ENCODE measurements at places on chromosomes 2 and 18. TPM values are rescaled to one million over a fixed set of nuclear protein-coding genes. Genes with fewer than 3 reads are reported as not detected.
A peak's percentile ranks its signal among the peaks of the same experiment; 100 is the strongest.

DNA sequence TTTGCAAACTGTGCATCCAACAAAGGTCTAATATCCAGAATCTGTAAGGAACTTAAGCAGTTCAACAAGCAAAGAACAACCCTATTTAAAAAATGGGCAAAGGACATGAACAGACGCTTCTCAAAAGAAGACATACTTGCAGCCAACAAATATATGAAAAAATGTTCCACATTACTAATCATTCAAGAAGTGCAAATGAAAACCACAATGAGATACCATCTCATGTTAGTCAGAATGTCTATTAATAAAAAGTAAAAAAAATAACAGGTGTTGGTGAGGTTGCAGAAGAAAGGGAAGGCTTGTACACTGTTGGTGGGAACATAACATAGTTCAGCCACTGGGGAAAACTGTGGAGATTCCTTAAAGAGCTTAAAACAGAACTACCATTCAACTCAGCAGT is 126.2 kb downstream of the NAT8 start:
- no peak for DNase-seq

DNA sequence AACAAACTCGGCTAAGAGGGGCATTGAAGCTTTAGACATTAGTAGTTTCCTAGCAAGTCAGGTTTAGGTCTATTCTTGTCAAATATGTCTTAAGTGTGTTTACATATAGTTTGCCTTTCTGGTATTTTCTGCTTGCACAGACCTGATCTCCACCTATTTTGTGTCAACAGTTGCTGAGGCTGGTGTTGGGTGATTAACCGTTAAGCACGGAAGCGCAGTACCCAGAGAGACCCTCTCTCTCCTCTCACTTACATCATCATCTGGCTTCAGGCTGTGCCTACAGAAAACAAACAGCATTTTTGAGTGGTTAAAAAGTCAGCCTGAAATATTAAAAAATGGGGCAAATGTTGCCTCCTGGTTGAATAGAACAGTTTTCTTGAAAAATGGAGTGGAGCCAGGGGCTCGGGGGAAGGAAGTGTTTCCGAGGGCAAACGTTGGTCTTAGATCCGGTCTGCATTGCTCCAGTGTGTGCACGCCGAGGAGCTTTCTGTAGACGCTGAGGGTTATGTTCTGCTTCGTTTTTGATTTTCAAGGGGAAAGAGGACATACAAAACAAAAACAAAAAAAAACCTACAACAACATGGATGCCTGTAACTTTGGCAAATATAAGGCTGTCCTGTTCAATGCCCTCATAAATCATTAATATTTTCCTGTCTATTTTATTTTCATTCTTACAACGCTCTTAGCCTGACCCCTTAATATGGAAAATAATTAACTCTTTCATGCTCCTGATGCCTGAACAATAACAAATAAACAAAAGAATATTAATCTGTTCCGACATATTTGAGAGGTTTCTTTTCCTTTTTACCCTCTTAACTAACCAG is 120.8 kb downstream of the MEIS1 start:
- peak; percentile 30 for DNase-seq

DNA sequence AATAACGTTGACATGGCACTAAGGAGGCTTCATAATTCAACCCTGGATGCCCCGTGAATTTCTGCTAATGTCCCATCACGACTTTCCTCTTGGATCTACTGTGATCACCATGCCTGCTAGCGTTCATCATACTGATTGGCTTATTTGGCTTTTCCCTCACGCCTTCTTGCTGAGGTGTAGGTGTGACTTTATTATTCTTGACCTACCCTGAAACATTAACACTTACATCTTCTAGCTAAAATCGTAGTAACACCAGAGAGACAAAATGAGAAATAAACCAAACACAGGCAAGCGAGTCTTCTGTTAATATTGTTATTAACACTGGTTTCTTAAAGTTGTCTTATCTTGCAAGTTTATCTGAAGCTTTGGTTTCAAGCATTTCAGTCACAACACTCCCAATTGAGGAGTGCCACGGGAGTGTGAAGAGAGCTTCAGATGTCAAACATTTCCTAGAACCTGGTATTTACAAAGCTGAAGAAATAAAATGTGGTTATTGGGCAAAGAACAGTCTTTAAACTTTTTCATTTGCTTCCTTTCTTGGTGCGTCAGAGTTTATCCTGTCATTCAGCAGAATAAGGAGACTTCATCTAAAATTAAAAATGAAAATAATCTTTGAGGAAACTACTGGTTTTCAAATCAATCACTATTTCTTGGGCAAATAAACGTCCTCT is 15.4 kb upstream of the STAT1 start:
- no peak for DNase-seq

EIF2AK3 gene
- total RNA-seq, result 14.7 TPM

DNA sequence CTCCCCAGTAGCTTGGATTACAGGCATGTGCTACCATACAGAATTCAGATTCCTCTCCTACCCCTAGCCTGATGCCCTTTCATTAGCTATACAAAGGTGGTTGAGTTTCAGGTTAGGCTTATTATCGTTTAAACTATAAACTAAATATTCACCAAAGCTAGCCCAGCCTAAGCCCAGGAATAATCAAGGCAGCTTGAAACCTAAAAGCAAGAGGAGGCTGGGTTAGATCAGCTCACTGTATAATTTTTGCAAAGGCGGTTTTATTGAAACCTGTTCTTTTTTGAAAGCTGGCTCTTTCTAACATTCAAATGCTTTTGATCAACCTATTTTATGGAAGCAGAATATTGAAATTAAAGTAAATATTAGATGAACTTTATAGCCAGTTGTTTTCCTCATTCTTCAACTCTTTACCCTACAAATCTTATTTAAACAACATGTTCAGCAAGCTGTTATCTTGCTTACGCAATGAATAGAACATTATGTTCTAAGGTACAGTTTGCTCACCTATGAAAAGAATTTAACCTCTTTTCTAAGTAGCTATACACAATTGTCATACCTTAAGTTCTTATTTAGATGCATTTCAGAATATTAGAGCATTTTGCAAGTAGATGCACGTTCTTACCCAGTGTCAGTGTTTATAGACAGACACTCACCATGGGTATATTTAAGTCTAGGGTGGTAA is 241.6 kb downstream of the NEDD4L start:
- DNase-seq, result no peak

DNA sequence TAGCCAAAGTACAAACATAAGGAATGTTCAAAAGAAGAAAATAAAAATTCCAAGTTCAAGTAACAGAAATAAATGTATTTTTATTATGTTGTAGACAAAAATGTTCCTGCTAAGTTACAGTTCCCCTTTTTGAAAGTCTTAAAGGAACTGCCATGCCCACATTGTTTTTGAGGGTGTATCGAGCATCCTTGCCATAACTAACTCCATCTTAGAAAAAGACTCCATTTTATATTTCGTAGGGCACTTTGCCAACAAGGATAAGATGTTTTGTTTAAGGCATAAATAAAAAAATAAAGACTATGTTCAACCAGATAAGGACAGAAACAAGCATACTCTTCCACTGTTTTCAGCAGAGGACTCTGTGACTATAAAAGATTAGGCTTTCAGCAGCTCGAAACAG is 67.3 kb downstream of the TMEM237 start:
- DNase-seq, result no peak

- DNase-seq, result peak; percentile 86
Measured at GRCh38 chr2:65186872-65187851, 40.5 kb upstream of the ACTR2 start.

DNA sequence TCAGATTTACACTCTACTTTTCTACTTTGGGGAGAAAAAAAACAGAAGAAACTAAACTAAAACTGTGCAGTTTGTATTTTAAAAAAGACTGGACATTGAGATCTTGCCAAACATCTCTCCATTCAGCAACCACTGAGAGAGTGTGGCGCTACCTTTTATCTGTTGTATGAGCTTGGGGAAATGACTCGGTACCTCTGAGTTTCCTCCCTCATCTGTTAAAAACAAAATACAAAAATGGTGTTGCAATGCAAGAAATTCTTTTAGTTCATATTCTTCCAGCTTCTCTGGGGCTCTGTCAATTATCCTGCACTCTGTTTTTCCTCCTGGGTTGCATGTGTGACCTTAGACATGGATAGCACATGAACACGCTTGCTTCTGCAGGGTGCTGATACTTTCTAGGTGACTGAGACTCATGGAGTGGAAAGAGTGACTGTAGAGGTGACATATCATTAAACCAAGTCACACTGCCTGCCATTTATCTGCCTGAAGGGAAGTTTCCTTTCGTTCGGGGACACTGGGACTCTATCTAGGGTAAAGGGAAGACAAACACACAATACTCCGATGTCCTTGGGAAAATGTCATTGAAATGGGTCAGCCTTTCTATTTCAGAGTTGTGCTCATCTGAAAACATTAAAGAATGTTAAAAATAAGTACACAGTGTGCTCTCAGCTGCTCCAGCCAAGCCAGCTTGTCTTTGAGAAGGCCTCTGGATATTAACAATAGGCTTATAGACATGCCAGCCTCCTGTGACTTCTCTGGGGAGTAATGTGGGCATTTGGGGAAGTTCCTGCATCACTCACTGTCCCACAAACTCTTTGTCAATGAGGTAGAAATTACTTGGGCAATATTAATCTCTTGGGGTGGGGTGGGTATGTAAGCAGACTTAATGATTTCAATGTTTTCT is 91.4 kb downstream of the TRIB2 start:
- DNase-seq, result peak; percentile 70

DNA sequence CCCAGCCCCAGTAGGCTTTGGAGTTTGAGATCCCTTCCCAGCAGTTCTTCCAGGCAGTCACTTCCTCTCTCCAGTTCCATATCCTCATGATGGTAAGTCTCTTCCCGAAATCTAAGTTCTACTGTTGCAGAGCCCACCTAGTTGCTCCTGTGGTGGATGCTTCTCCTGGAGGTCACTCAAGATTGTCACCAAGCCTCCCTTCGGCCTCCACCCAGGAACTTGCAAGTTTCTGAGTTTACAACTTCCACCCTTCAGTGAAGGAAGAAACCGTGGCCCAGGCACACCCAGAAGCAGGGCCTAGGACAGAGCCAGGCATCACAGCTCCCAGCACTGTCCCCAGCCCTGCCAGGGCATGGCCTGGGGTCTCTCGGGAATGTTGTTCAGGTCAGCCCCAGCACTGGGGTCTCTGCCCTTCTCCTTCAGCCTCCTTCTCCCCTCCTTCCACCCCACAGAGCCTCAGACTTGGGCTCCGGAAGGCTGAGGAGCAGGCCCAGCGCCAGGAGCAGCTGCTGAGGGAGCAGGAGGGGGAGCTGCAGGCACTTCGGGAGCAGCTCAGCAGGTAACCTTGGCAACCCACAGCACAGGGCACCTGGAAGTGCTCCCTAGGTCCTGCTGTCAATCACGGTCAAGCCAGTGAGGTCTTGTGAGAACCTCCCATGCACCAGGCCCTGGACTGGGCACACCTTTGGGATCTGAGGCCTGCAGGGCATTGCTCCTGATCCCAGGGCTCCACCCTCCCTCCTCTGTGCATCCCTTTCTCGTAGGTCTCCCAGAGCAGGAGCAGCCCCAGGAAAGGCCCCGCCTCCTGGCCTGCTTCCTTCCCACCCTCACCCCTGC is 7.1 kb downstream of the RUFY4 start:
- DNase-seq, result no peak

DNA sequence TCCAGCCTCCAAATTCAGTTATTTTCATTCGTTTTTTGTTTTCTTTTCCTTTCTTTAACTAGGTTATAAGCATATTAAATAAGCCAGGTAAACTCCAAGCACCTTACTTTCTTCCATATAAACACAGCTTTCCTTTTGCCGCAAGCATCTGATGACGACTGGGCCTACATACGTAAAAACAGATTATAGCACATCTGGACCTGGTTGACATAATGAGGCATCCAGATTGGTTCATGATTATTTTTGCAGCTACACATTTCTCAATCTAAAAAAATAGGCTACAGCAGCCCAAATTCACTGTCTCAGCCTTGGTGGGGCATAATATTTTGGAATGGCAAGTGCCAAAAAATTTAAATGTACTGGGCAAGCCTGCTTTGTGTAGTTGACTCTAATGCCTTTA is 7.7 kb downstream of the CYP1B1 start:
- no peak for DNase-seq

FN1 gene
- 66.3 TPM for total RNA-seq

GRCh38 chr2:216714376-216714775 is 19.0 kb upstream of the IGFBP5 start:
- DNase-seq, result no peak

DNA sequence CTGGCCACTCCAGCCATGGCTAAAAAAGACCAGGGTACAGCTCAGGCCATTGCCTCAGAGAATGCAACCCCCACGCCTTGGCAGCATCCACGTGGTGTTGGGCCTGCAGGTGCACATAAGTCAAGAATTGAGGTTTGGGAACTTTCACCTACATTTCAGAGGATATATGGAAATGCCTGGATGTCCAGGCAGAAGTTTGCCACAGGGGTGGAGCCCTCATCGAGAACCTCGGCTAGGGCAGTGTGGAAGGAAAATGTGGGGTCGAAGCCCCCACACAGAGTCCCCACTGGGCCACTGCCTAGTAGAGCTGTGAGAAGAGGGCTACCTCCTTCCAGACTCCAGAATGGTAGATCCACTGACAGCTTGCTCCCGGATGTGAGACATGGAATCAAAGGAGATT is 477.3 kb downstream of the LPIN1 start:
- no peak for DNase-seq

FARSB gene
- 22.8 TPM for total RNA-seq

Measured in testis (tissue), 5 donors.